ENCODE measurements at places on chromosomes 1 and 21. TPM values are rescaled to one million over a fixed set of nuclear protein-coding genes. Genes with fewer than 3 reads are reported as not detected.

DNA sequence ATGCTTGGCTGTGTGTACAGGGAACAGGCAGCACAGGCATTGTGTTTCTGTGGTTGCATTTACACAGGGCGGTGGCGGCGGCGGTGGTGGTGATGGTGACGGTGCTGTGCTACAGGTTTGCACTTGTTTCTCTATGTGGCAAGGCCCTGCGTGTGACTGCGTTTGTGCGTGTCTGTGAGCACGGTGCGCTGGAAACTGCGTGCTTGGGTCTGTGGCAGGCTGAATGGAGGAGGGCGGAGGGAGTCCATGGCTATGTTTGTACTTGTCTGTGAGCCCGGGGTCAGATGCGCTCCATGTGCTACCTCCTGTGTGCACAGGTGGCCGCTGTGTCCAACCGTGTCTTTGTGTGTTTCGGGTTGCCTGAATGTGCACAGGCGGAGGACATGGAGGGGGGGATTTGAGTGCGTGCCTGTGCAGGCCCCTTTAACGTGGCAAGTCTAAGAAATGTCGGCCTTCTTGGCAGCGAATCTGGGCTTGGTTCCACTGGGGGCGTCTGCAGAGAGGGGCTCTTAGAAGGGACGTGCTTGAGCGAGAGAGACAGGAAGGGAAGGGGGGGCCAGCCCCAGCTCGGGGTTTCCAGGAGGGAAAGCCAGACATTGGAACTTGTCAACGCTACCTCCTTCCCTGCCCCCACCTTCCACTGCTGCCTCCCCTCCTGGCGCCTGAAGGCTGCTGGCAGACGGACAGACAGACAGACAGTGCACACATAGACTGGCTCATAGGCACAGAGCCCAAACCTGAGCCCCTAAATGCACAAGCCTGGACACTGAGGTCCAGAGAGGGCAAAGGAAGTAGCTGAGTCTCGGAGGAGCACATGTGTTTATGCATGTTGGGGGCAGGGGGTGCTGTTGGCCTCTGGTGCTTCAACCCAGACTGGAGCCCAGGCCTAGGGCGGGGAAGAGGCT is 32.7 kb upstream of the WASF2 start:
- H3K27me3 ChIP-seq, result no peaks in the 10 kb centered on the region
- H3K4me3 ChIP-seq, result peak overlapping the region; percentile 59
- H3K27ac ChIP-seq, result peak overlapping the region; percentile 62
- no peaks in the 10 kb centered on the region for H3K36me3 ChIP-seq

C1orf185 gene
- not detected for total RNA-seq

GRCh38 chr21:41802198-41802584 is 35.3 kb upstream of the RIPK4 start:
- no peak for DNase-seq
- H3K27ac ChIP-seq, result no peak overlapping the region
- H3K4me3 ChIP-seq, result peak overlapping the region; percentile 51
- H3K27me3 ChIP-seq, result no peaks in the 10 kb centered on the region
- peaks cover 14% of the 10 kb centered on the region for H3K36me3 ChIP-seq

DNA sequence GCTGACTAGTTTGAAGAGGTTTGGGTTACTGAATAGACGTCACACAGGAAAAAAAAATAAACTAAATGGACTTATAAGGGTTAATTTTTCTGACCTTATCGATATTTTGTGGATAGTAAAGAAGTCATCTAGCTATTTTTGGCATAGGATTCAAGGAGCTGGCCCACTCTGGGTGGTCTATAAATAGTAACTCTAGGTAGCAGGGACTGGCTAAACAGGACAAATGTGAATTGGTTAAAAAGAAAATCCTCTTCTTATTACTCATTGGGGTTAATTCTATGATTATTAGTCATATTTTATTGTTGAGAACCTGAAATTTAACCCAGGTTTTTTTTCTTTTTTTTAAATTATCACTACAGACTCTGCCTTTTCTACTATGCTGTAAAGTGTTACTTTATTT is 61.7 kb downstream of the ATF6 start:
- H3K36me3 ChIP-seq, result no peaks in the 10 kb centered on the region
- DNase-seq, result no peak
- no peak overlapping the region for H3K27ac ChIP-seq
- no peaks in the 10 kb centered on the region for H3K4me1 ChIP-seq
- no peak overlapping the region for H3K4me3 ChIP-seq
- H3K27me3 ChIP-seq, result no peaks in the 10 kb centered on the region

- H3K27me3 ChIP-seq, result no peaks in the 10 kb centered on the region
- no peaks in the 10 kb centered on the region for H3K36me3 ChIP-seq
- H3K4me1 ChIP-seq, result no peaks in the 10 kb centered on the region
- H3K27ac ChIP-seq, result no peak overlapping the region
- H3K4me3 ChIP-seq, result no peak overlapping the region
These were observed 46.2 kb upstream of the SLC2A1 start for GRCh38 chr1:43004587-43005459.

PTPRC gene
- 27.1 TPM for total RNA-seq

DNA sequence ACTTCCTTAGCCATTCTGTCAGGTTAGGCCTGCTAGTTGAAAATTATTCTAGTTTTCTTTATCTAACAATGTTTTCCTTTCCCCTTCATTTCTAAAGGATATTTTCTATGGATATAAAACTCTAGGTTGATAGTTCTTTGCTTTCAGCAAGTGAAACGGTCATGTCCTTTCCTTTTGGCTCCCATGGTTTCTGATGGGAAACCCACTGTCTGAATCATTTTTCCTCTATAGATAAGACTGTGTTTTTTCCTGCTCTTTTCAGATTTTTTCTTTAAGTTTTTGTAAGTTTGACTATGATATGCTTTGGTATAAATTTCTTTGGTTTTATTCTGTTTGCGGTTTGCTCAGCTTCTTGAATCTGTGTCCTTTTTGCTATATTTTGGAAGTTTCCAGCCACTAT is 800.9 kb downstream of the USP25 start:
- H3K4me1 ChIP-seq, result no peaks in the 10 kb centered on the region
- no peaks in the 10 kb centered on the region for H3K36me3 ChIP-seq
- H3K27me3 ChIP-seq, result no peaks in the 10 kb centered on the region
- H3K27ac ChIP-seq, result no peak overlapping the region

DNA sequence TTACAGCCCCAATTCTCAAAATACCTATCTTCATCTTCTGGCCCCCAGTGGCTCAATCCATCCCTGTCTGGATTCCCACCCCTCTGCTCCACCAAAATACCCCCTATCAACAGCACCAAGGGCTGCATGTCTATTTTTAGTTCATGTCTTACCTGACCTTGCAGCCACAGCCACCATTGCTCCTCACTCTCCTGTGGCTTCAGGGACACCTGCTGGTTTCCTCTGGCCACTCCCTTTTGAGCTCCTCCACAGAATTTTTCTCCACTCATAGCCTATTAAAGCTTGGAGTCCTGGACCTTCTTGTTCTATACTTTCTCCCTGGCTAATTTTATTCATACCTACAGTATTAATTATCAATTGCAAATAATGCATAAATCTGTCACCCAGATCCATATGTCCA is 125.3 kb upstream of the NGF start:
- no peak for DNase-seq
- no peak overlapping the region for H3K27ac ChIP-seq
- H3K4me1 ChIP-seq, result no peaks in the 10 kb centered on the region
- no peaks in the 10 kb centered on the region for H3K36me3 ChIP-seq
- no peaks in the 10 kb centered on the region for H3K27me3 ChIP-seq

C1orf174 gene
- 15.3 TPM for total RNA-seq

GRCh38 chr1:21175324-21175669 is 1.4 kb downstream of the EIF4G3 start:
- H3K27me3 ChIP-seq, result no peaks in the 10 kb centered on the region
- DNase-seq, result no peak
- peak overlapping the region; percentile 87 for H3K4me3 ChIP-seq
- H3K4me1 ChIP-seq, result peaks cover 36% of the 10 kb centered on the region
- H3K27ac ChIP-seq, result peak overlapping the region; percentile 87

DNA sequence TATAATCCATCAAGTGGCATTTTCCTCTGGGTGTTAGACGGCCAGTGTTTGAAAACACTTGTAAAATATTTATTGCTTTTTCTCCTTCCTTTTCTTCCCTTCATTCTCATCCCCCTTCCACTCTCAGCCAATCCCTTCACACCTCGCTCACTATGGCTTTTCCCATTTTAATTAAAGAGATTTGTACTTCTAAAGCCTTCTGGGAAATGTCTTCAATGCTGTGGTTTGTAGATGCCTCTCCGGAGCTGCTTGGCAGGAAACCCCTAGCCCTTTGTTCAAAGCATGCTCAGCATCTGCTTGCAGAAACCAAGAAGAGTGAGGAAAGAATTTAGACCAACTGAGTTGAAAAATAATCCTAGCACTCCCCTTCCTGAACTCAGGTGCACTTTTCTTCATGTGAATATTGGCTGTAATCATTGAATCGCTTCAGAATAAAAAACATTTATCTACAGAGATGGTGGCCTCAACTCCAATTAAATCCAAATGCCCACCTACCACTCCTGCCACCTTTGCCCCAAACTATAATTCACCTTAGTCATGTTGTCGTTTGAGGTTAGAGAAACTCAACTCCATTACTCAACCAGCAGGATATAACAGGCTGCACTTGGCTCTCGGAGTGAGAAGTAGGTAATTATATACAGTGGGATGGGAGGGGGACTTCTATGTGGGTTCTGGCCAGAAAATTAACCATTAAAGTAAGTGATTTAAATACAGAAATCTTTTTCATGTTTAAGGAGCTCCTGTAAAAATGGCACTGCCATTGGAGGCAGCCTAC is 659.4 kb upstream of the CAMK1G start:
- no peaks in the 10 kb centered on the region for H3K36me3 ChIP-seq
- no peaks in the 10 kb centered on the region for H3K27me3 ChIP-seq
- no peak overlapping the region for H3K4me3 ChIP-seq
- no peak overlapping the region for H3K27ac ChIP-seq
- no peaks in the 10 kb centered on the region for H3K4me1 ChIP-seq
- DNase-seq, result no peak

DNA sequence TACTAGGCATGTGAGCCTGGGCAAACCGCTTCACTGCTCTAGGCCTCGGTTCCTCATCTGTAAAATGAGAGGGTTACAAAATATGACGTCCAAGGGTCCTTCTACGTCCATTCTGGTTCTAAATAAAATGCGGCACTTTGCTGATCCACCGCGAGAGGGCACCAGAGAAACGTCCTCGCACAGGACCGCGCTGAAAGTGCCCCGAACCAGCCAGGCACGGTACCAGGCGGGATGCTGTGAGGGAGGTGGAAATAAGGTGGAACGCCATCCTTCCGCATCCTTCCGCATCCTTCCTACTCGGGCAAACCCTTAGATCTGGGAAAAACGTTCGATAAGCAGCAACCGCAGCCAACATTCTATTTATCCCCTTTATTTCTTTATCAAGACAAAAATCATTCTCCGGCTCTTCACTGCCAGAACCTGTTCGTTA is 60.3 kb upstream of the KRTAP19-8 start:
- H3K4me3 ChIP-seq, result no peak overlapping the region
- no peak overlapping the region for H3K27ac ChIP-seq
- H3K36me3 ChIP-seq, result no peaks in the 10 kb centered on the region
- no peaks in the 10 kb centered on the region for H3K4me1 ChIP-seq
- DNase-seq, result peak; percentile 8
- no peaks in the 10 kb centered on the region for H3K27me3 ChIP-seq

FMO2 gene
- 375 TPM for total RNA-seq

- no peaks in the 10 kb centered on the region for H3K27me3 ChIP-seq
- H3K4me1 ChIP-seq, result peaks cover 19% of the 10 kb centered on the region
- no peaks in the 10 kb centered on the region for H3K36me3 ChIP-seq
- H3K27ac ChIP-seq, result peak overlapping the region; percentile 86
These were observed 5.3 kb upstream of the ERG start for GRCh38 chr21:38503583-38503982.

- no peak for DNase-seq
- no peaks in the 10 kb centered on the region for H3K4me1 ChIP-seq
- no peak overlapping the region for H3K27ac ChIP-seq
These were observed 23.7 kb upstream of the IL20 start for GRCh38 chr1:206841609-206842323.

- no peak for DNase-seq
- H3K27ac ChIP-seq, result no peak overlapping the region
- H3K4me1 ChIP-seq, result no peaks in the 10 kb centered on the region
- no peaks in the 10 kb centered on the region for H3K36me3 ChIP-seq
- no peak overlapping the region for H3K4me3 ChIP-seq
These were observed 757.1 kb downstream of the KCNT2 start for GRCh38 chr1:195851016-195851601.

RBM11 gene
- 0.49 TPM for total RNA-seq

DNA sequence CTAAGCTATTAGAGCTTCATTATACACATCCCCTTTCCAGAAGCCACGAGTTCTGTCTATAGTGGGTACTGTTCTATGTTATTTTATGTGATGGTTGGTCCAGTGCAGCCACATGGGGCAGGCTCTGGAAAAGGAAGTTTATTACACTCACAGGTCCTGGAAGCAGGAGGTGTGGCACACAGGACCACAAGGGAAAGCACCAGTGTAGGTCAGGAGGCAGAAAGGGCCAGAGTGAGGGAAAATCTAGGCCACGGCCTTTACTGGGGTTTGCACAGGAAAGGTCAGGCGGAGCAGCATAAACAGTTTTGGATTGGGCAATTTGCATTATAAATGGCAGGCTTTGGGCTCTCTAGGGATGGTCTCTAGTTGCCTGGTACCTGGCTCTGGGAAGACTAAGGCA is 21.8 kb upstream of the CNIH3 start:
- no peaks in the 10 kb centered on the region for H3K36me3 ChIP-seq
- no peaks in the 10 kb centered on the region for H3K4me1 ChIP-seq
- no peaks in the 10 kb centered on the region for H3K27me3 ChIP-seq

MOB3C gene
- 42.3 TPM for total RNA-seq

DNA sequence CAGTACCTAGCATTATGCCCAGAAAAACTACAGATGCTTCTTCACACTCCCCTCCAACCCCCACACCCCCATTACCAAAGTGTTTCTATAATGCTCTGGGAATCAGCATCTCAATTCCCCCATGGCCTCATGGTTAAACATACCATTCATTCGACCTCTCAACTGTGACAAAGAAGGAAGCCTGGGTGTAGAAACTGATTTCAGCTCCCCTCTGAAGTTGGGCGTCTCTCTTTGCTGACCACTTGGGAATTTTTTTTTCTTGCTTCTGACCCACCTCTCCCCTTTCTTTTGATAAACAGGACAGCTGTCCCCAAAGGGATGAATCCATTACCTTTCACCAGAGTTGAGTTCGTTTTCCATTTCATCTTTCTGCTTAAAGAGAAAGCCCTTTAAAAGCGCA is 116.4 kb upstream of the HOOK1 start:
- H3K27ac ChIP-seq, result peak overlapping the region; percentile 25
- H3K36me3 ChIP-seq, result no peaks in the 10 kb centered on the region
- peaks cover 31% of the 10 kb centered on the region for H3K4me1 ChIP-seq

GRCh38 chr1:212611000-212611948 is 2.7 kb downstream of the ATF3 start:
- no peaks in the 10 kb centered on the region for H3K27me3 ChIP-seq
- H3K4me3 ChIP-seq, result peak overlapping the region; percentile 91
- no peak for DNase-seq
- H3K27ac ChIP-seq, result no peak overlapping the region

GRCh38 chr1:208107425-208108212 is 136.6 kb downstream of the PLXNA2 start:
- no peaks in the 10 kb centered on the region for H3K4me1 ChIP-seq
- no peak overlapping the region for H3K4me3 ChIP-seq
- H3K36me3 ChIP-seq, result no peaks in the 10 kb centered on the region
- no peak overlapping the region for H3K27ac ChIP-seq

DNA sequence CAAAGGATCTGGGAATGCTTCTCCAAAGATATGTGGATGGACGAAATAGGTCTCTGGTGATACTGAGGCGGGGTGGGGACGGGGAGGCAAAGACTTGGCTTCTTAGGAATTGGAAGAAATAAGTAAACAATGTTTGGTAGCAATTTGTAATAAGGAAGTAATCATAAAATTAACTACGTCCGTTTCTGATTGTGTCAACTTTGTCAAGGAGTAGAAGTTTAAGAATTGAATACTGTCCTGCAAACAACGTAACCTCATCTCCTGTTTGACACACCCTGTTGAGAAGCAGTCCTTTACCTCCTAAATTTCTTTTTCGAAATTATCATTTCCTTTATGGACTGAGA is 471 bp downstream of the POLR3C start:
- DNase-seq, result no peak
- H3K4me1 ChIP-seq, result peaks cover 15% of the 10 kb centered on the region
- H3K27me3 ChIP-seq, result no peaks in the 10 kb centered on the region
- H3K27ac ChIP-seq, result peak overlapping the region; percentile 89
- H3K4me3 ChIP-seq, result peak overlapping the region; percentile 88

All from thoracic aorta (tissue), 2 donors.